ENCODE measurements at places on chromosomes 12 and 14.
A peak's percentile ranks its signal among the peaks of the same experiment; 100 is the strongest.

DNA sequence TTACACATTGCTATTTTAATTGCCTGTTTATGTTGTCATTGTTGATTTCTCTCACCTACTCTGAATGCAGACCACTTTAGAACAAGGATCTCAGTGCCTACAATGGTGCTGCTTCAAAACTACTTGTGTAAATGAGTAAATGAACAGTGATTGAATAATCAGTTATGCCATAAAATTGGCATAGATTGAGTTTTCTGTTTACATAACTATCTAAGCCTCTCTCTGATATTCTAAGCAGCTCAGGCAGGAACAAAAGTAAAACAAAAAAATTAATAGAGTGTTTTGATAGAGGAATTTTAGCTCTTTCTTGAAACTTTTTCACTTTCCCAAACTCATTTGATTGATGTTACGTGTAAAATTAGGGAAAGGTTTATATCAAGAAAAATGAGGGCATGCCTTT lies 232.3 kb upstream of the KITLG start:
- no peak for DNase-seq

GRCh38 chr14:34362641-34363251 lies 99.3 kb downstream of the SPTSSA start:
- no peak for DNase-seq

- DNase-seq = no peak
Measured at GRCh38 chr12:125907351-125907750, 842.1 kb downstream of the AACS start.

- no peak for DNase-seq
Measured at GRCh38 chr12:130576371-130576816, 139.7 kb downstream of the RIMBP2 start.

GRCh38 chr12:90268574-90268973 lies 559.9 kb upstream of the ATP2B1 start:
- no peak for DNase-seq

GRCh38 chr12:8950702-8951478 lies 1.4 kb upstream of the M6PR start:
- no peak for DNase-seq

DNA sequence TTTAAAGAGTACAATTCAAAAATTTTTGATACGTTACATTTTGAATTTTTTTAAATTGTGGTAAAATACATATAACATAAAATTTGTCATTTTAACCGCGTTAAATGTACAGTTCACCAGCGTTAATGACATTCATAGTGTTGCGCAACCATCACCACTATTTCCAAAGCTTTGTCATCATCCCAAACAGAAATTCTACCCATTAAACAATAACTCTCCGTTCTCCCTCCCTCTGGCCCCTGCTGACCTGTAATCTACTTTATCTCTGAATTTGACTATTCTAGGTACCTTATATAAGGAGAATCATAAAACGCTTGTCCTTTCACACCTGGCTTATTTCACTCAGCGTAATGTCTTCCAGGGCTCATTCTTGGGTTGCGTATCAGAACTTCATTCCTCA lies 69.1 kb upstream of the DYNC1H1 start:
- DNase-seq = no peak

DNA sequence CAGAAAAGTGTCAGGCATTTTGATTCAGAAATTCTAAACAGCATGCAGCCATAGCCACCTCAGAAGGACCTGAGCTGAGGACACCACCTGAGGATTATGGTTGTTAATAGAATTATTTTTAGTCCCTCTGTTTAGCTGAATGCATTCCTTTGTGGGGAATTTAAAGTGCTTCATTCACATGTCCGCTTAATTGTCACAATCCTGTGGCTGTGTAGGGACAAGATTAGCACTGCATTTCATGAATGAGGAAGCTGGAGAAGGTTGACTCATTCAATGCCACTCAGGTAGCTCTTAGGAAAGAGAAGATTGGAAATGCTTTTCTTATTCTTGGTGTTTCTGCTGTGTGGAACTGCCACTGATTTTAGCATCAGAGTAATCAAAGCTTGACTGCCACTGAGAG lies 42.0 kb upstream of the KRR1 start:
- no peak for DNase-seq

DNA sequence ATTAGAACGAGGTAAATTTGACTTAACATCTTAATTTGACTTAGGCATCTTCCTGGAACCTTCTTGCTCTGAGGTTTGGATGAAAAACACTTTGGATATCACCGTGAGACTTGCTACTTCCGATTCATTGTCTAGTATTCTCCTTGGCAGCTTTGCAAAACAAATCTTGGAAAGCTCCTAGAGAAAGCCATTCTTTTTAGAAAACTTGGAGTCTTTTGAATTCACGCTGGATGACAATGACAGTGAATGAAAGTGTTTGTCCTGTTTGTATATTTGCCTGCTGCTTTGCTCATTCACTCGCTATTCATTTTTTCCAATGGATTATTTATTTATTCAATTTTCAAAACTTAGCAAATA lies 222.1 kb upstream of the HMGA2 start:
- no peak for DNase-seq

DNA sequence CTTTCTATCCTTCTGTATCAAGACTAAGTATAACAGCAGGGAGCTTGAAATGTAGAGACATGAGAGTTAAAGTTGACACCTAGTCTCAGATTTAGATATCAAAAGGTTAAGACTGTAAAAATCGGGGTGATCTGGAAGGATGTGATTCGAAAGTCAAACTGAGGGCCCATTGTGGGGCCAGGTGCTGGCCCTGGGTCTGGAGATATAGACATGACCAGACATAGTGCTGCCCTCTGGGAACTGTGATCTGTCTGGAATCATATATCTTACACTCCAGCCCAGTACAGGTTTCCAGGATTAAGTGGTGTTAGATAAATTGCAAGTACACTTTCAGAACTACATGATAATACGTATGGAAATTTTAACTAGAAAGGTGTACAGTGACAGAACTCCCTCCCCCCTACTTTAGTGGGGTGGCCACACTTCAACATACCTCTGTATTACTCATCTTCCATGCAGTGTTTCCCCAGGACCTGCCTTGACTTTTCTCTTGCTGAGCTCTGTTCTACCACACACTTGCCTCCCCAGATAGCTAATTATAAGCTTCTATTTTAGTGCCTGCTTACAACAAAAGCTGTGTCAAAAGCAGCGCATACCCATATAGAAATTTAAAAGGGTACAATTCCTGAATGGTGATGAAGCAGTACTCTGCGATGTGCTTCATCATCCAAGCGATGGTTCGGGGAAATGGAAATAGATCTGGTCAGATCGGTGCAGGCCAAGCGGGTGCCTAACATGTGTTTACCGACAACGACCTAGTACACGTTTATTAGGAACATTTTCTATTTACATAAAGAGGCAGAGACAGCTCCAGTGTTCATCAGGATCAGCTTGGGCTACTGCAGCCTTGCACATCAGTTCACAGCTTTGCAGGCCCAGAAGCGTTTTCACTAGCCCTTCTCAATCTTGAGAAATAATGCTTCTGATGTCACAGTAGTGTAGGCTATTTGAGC lies 68.7 kb downstream of the ARF6 start:
- no peak for DNase-seq

- peak; percentile 22 for DNase-seq
Measured at GRCh38 chr12:91355150-91356006, 172.8 kb upstream of the DCN start.

DNA sequence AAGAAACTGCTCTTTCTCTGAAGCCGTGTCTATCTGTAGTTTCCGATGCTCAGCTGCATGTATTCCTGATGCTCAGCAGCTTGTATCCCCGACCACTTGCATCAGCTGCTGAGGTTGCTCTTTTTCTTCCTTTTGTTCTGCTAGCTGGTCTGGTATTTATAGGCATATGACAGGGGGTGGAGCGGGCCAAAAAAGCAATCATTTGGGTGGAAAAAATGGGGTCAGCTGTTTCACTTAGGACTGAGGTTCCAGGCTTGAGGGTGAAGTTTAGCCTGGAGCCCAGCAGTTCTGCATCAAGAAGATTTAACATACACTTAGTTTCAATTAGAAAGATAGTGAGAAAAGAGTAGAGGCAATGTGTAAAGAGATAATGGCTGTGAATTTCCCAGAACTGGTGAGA lies 23.6 kb upstream of the AMN1 start:
- no peak for DNase-seq

Data from stimulated activated CD4-positive, alpha-beta T cell treated with anti-CD3 and anti-CD28 coated beads, TNF-alpha, amount 100 ng/mL, for 1 hour (primary cell).